ENCODE measurements at places on chromosomes 7 and 10. TPM values are rescaled to one million over a fixed set of nuclear protein-coding genes. Genes with fewer than 3 reads are reported as not detected.

DNA sequence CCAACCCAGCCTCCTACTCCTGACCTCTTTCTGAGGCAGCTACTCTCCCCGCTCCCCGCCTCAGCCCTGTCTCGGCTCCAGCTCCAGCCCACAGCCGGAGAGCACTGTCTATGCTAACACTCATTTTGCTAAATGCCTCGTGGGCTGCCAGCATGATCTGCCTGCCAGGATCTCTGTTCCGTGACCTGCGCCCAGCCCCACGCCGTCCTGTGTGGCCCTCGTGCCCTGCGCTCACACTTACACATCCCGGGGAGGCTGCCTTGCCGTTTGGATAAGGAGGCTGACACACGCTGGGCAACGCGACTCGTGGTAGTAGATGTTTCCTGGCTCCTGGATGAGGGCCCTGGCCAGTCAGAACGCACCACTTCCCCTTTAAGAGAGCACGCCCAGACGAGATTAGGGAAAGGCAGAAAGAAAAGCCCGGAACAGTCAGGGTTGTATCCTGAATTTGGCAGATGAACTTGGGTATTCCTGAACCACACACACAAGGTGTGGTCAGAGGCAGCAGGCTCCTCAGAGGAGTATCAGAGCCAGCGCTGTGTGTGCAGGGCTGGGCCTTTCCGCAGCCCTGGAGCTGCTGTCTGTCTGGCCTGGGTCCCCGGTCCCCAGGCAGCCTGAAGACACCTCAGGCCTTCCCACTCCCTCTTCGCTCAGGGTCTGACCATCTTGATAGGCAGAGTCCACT, 97.7 kb upstream of the EFCAB10 start:
- H3K4me1 ChIP-seq = peaks cover 50% of the 10 kb centered on the region
- peak; percentile 82 for DNase-seq
- no peaks in the 10 kb centered on the region for H3K27me3 ChIP-seq
- H3K36me3 ChIP-seq = no peaks in the 10 kb centered on the region
- peak overlapping the region; percentile 48 for H3K4me3 ChIP-seq

DNA sequence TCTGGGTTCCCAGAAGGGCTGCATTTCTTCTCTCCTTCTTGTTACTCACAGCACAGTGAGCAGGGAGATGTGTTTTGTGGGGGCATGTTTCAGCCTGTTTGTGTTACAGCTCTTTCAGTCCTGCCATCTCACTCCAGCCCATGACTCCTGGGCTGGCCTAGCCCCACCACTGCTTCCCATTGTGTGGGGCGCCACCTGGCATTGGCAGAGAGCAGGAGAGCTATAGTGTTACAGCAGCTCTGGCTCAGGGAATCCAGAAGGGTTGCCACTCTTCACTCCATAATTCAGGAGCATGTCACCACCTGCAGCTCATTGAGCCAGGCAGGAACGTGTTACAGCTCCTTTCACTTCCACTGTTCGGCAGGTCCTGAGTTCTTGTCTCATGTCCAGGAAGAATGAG, 30.0 kb downstream of the CLDN12 start:
- peaks cover 11% of the 10 kb centered on the region for H3K36me3 ChIP-seq
- DNase-seq = no peak
- no peaks in the 10 kb centered on the region for H3K27me3 ChIP-seq
- H3K4me1 ChIP-seq = no peaks in the 10 kb centered on the region

- H3K27me3 ChIP-seq = no peaks in the 10 kb centered on the region
- peaks cover 10% of the 10 kb centered on the region for H3K4me1 ChIP-seq
- H3K36me3 ChIP-seq = no peaks in the 10 kb centered on the region
- H3K4me3 ChIP-seq = no peak overlapping the region
These were observed 70.5 kb downstream of the SH3PXD2A start for GRCh38 chr10:103784723-103785418.

GRCh38 chr7:159030490-159031134, 114.1 kb downstream of the VIPR2 start:
- peak overlapping the region; percentile 11 for H3K27ac ChIP-seq
- H3K4me3 ChIP-seq = peak overlapping the region; percentile 47
- H3K4me1 ChIP-seq = peaks cover 21% of the 10 kb centered on the region
- no peaks in the 10 kb centered on the region for H3K27me3 ChIP-seq

- H3K36me3 ChIP-seq = no peaks in the 10 kb centered on the region
- DNase-seq = no peak
- H3K27me3 ChIP-seq = no peaks in the 10 kb centered on the region
These were observed 9.9 kb downstream of the SGMS1 start for GRCh38 chr10:50613726-50614443.

GRCh38 chr7:41869997-41870396, 167.1 kb upstream of the INHBA start:
- H3K27ac ChIP-seq = peak overlapping the region; percentile 26
- DNase-seq = no peak
- H3K36me3 ChIP-seq = no peaks in the 10 kb centered on the region
- H3K4me1 ChIP-seq = no peaks in the 10 kb centered on the region

Gene AKR1C8
- not detected for total RNA-seq

DNA sequence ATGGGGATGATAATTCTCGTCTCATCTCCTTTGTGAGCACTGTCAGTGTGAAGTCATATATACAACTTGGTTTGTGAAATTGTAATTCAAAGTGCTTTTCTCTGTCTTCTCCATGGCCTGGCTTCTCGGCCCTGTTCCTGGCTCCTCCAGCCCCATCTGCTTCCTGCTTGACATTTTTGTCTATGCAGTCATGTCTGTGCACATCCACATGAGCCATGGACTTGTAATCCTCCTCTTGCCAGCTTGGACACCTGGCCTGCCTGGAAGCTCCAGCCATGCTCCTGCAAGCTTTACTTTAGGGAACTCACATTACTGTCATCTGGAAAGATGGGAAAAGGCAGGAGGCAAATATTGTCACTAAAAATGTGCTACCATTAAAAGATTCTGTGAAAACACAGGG, 576.0 kb upstream of the DPP6 start:
- no peaks in the 10 kb centered on the region for H3K27me3 ChIP-seq
- no peak for DNase-seq
- H3K27ac ChIP-seq = no peak overlapping the region
- no peaks in the 10 kb centered on the region for H3K4me1 ChIP-seq
- no peak overlapping the region for H3K4me3 ChIP-seq

DNA sequence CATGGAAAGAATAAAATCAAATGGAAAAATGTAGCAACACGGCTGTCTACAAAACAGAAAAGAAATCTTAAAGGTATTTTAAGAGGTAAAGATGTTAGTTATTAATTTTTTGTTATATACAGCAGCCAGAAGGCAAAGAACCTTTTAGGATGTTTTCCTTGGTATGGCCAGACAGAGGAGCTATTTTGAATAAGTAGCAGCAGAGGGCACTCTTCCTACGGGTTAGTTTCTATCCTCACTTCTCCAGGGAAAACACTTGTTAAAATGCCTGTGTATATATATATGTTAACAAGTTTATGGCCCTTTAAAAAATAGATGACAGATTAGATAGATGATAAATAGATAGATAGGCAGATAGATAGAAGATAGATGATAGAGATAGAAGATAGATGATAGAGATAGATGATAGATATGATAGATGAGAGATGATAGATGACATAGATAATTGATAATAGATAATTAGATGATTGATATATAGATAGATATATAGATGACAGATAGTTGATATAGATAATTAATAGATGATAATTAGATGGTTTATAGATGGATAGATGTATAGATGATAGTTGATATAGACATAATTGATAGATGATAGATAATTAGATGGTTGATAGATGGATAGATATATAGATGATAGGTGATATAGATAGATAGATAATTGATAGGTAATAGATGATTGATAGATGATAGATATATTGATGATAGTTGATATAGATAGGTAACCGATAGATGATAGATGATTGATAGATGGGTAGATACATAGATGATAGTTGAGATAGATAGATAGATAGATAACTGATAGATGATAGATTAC, 57.8 kb upstream of the WIPF3 start:
- H3K36me3 ChIP-seq = no peaks in the 10 kb centered on the region
- no peak overlapping the region for H3K4me3 ChIP-seq
- no peak overlapping the region for H3K27ac ChIP-seq
- no peak for DNase-seq
- H3K27me3 ChIP-seq = no peaks in the 10 kb centered on the region

Gene HMX3
- not detected for total RNA-seq

Gene PRSS37
- total RNA-seq = not detected

DNA sequence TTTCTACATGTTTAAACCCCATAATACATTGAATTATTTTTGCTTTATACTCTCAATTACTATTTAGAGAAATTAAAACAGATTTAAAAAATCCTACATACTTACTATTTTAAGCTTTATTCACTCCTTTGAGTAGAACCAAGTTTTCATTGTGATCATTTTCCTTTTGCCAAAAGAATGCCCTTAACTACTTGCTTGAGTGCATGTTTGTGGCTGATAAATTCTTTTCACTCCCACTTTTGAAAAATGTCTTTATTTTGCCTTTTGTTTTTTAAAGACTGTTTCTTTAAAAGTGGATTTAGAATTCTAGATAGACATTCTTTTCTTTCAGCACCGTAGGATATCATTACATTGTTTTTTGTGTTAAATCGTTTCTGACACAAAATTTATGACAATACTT, 22.3 kb upstream of the AGR3 start:
- no peak overlapping the region for H3K27ac ChIP-seq
- H3K36me3 ChIP-seq = no peaks in the 10 kb centered on the region
- no peaks in the 10 kb centered on the region for H3K27me3 ChIP-seq
- DNase-seq = no peak
- H3K4me1 ChIP-seq = no peaks in the 10 kb centered on the region

GRCh38 chr7:30971840-30972563, 8.2 kb downstream of the GHRHR start:
- no peak overlapping the region for H3K4me3 ChIP-seq
- H3K27me3 ChIP-seq = no peaks in the 10 kb centered on the region
- no peak overlapping the region for H3K27ac ChIP-seq

Gene BPGM
- 24.9 TPM for total RNA-seq

- no peaks in the 10 kb centered on the region for H3K27me3 ChIP-seq
- DNase-seq = no peak
- no peak overlapping the region for H3K27ac ChIP-seq
- H3K4me3 ChIP-seq = no peak overlapping the region
These were observed 4.2 kb downstream of the NSUN6 start for GRCh38 chr10:18647151-18647550.

Gene SPACDR
- total RNA-seq = 1.8 TPM

Gene PRRT4
- 4.4 TPM for total RNA-seq

DNA sequence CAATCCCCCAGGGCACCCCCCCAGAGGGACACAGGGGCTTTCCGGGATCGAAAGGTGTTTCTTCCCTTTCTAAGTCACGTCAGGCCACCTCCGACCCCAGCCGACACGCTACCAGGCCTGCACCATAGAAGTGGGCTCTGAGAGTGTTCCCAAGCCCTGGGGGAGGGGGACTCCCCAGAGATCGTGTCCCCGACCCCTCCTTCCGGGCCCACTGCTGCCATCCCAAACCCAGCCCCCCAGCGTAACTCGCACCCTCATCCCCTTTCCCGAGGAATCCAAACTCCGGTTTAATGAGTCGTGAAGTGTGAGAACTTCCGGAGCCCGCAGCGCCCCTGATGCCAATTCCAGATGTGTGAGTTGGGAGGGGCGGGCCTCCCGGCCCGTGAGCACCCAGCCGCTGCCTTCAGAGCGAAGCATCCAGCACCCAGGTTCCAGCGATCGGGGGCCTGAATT, 11.3 kb downstream of the UNCX start:
- no peak overlapping the region for H3K27ac ChIP-seq
- peaks cover 17% of the 10 kb centered on the region for H3K4me1 ChIP-seq
- no peak for DNase-seq

Gene CPN1
- not detected for total RNA-seq

GRCh38 chr7:6398943-6399342, 48.8 kb downstream of the DAGLB start:
- peaks cover 22% of the 10 kb centered on the region for H3K4me1 ChIP-seq
- H3K4me3 ChIP-seq = no peak overlapping the region
- DNase-seq = no peak
- no peak overlapping the region for H3K27ac ChIP-seq
- peaks cover 47% of the 10 kb centered on the region for H3K36me3 ChIP-seq

DNA sequence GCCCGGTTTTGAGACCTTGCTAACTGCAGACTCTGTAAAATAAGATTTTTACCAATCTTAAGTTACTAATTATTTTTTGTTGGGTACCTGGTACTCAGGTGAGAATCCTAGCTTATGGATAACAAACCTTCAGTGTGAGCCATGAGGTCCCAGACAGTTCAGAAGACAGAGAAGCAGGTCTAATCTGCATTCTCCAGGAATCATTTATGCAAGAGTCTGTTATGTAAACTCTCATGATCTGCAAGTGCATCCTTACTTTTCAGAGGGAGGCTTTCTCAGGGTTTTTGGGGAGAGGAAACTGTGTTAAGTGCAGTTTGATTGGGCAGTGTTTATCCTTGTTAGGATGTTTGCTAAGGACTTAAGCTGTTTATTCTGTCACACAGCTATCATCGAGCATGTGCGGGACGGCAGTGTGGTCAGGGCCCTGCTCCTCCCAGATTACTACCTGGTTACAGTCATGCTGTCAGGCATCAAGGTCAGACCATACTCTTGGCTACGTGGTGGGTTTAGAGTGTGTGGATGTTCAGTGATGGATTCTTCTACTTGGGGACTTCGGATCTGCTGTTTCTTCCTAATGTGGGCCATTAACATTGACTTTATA, 50.2 kb downstream of the SND1 start:
- peaks cover 87% of the 10 kb centered on the region for H3K36me3 ChIP-seq
- no peaks in the 10 kb centered on the region for H3K4me1 ChIP-seq
- H3K27ac ChIP-seq = no peak overlapping the region
- no peak for DNase-seq
- H3K4me3 ChIP-seq = no peak overlapping the region
- no peaks in the 10 kb centered on the region for H3K27me3 ChIP-seq

DNA sequence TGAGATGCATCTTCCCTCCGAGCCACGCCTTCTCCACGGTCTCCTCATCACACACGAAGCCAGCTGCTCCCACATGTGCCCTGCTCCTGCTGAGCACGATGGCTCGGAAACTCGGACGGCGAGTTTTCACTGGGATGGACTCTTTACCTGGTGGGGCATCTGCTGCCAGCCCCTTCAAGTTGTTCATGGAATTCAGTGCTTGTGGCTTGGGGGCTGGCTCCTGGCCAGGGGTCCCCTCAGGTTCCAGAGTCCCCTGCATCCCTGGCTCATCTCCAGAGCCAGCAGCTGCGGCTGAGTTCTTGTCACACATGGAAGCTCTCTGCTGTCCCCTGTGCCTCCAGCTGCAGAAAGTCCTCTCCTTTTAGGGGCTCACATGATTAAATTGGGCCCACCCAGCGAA, 654.0 kb downstream of the SDK1 start:
- no peak overlapping the region for H3K4me3 ChIP-seq
- no peak for DNase-seq
- no peaks in the 10 kb centered on the region for H3K27me3 ChIP-seq
- no peaks in the 10 kb centered on the region for H3K36me3 ChIP-seq
- H3K4me1 ChIP-seq = no peaks in the 10 kb centered on the region

Gene FAM241B
- total RNA-seq = 4.2 TPM

GRCh38 chr7:107319724-107320228, 150.1 kb upstream of the GPR22 start:
- no peaks in the 10 kb centered on the region for H3K4me1 ChIP-seq
- no peak overlapping the region for H3K4me3 ChIP-seq
- H3K27me3 ChIP-seq = no peaks in the 10 kb centered on the region
- H3K27ac ChIP-seq = no peak overlapping the region
- no peak for DNase-seq

Data from tibial nerve (tissue), 4 donors.